ENCODE measurements at places on chromosomes 12 and 14.

DNA sequence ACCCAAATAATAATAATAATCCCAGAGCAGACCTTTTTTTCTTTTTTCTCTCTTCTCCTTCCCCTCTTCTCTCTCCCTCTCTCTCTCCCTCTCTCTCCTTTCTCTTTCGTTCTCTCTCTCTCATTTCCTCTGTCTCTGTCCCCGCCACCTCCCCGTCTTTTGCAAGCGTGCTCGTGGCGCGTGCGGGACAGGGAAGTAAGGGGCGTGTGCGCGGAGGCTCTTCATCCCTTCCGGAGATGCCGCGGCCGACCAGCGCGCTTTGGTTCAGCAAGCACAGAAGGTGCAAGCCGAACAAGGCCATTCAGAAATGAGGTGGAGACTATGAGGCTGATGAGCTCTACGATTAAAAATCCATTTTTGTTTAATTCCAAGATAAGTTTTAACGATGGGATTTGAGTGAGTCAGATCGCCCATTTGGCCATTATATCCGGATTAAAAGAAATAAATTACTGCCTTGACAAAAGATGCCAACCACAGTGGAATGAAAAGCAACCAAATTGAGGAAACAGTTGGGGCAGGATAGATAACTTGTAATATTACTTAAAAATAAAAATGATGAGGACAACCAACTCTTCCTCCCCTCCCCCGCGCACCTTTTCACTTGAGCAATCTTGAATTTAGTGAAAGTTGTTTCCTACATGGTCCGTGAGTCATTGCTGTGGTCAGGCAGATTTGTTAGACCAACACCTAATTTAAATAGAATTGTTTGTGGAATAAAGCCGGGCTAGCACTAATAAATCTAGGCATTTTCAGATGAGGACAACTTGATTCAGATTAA, 1.2 kb upstream of the AMIGO2 start:
- peak; percentile 85 for DNase-seq

GRCh38 chr14:100106250-100107112, 41.3 kb downstream of the EVL start:
- no peak for DNase-seq

DNA sequence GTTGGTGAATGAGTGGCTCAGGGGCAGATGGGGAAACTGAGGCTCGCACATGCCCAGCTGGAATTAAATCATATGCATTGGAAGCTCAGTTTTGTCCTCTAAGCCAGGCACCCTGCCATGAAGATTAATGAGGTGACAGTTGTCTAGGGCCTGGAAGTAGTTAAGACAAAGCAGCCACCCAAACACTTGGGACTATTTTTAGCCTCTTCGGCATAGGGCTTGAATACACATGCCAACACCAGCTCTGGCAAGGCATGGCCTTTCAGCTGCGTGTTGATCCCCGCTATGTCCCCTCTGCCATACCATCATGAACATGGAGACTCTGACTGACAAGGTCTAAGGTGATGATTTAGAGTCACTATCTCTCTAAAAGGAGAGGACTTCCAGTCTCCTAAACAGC, 250.2 kb downstream of the KSR2 start:
- DNase-seq, result no peak

DNA sequence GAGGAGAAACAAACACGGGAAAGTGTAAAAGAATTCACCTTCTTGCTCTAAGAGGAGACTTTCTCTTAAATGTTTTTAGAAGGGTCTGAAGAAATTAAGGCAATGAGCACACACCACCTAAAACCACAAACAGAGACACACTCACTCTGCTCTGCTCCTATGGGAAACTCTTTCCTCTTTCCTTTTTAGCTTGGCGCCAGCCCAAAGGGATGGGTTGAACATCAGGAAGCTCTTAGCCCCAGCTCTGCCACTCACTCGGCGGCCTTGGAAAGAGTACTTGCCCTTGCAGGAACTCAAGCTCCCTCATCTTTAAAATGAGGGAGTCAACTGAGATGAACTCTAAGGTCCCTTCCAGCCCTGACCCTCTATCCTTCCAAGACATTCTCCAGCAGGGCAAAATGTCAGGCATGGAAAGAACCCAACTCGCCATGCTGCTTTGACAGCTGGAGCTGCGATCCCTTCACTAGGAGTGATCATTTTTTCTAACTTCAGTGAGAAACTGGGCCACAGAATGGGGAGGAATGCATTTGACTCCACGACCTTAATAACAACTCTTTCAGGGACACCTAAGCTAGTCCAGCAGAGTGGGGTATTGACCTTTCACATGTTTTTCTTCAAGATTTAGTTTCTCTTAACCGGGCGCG, 980 bp upstream of the RNASE8 start:
- no peak for DNase-seq

DNA sequence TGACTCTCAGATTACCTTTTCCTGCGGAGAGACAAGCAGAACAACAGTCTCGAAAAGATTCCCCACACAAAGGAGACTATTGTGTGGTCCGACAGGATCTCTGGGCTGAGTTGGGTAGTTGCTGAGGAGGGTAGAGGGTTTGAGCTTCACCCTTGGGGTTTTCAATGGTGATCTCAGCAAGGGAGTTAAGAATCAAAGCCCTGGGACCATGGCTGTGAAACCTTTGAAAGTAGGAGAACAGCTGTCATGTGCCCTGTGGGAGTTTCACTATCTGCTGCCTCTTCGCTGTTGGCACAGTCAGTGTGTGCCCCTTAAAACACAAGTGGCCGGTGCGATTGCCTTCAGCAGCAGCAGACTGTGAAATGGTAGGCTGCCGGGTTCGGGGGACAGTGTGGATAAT, 14.2 kb upstream of the PLEK2 start:
- DNase-seq, result no peak

DNA sequence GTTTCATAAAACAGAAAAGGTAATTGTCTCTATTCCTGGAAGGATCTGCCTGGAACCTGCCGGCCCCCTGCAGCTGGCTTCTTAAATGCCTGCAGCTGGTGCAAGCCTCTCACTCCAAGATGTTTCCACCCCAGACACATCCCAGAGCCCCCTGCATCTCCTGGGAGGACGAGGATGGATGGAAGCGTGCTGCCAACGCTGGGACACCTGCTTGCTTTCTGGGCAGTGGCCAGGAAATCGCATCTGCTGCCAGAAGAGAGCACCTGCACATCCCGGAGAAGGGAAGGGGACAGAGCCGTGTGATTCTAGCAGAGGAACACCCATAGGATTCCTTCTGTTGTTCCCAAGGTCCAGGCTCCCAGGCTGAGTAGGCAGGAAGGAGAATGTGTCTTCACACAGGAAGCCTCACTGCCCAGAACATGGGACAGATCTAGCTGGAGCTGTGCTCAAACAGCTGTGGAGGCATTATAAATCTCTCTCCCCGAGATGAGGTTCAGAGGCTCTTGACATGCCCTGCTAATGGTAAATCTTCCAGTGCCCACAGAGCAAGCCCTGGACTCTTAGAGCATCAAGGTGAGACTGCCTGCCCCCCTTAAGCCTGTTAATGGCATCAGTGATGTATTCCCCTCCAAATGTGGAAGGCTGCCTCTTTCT, 138.8 kb upstream of the MAP1LC3B2 start:
- no peak for DNase-seq

- DNase-seq, result peak; percentile 72
Measured at GRCh38 chr12:15664491-15664890, 124.7 kb downstream of the EPS8 start.

GRCh38 chr14:87767567-87767901, 225.4 kb downstream of the GALC start:
- DNase-seq, result no peak

- no peak for DNase-seq
Measured at GRCh38 chr12:101969-102878, 35.7 kb downstream of the IQSEC3 start.

DNA sequence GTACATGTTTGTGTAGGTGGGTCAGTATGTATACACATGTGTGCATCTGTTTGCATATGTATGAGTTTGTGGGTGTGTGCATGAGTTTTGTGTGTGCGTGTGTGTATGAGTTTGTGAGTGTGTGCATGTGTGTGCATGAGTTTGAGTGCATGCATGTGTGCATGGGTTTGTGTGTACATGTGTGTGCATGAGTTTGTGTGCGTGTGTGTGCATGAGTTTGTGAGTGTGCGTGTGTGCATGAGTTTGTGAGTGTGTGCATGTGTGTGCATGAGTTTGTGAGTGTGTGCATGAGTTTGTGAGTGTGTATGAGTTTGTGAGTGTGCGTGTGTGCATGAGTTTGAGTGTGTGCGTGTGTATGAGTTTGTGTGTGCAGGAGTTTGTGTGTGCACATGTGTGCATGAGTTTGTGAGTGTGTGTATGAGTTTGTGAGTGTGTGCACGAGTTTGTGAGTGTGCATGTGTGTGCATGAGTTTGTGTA, 61.5 kb downstream of the FZD10 start:
- DNase-seq, result no peak

DNA sequence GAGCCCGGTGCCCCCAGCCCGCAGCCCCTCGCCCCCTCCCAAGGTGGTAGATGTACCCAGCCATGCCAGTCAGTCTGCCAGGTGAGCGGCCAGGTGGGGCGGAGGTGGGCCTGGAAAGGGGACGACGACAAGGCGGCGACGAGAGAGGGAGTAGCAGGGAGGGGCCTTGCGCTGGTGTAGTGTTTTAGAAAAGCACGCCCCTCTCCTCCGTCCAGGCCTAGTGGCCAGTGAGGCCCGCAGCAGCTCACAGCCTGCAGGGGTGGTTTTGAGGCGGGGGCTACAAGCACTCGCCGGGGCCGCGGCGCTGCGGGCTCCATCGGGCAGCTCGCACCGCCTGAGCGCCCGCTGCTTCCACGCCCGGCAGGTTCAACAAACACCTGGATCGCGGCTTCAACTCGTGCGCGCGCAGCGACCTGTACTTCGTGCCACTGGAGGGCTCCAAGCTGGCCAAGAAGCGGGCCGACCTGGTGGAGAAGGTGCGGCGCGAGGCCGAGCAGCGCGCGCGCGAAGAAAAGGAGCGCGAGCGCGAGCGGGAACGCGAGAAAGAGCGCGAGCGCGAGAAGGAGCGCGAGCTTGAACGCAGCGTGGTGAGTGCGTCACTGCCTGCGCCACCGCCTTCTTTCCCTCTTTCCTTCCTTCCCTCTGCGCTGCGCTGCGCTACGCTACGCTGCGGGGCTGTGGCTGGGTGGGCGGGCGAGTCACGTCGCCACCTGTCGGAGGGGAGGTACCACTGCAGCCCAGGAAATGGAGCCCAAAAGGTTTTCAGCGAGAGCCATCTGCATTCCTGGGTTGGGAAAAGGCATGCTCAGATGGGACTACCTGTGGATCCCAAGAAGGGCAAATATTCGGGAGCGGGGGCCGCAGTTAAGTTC, 5.9 kb upstream of the RNU7-1 start:
- peak; percentile 91 for DNase-seq

DNA sequence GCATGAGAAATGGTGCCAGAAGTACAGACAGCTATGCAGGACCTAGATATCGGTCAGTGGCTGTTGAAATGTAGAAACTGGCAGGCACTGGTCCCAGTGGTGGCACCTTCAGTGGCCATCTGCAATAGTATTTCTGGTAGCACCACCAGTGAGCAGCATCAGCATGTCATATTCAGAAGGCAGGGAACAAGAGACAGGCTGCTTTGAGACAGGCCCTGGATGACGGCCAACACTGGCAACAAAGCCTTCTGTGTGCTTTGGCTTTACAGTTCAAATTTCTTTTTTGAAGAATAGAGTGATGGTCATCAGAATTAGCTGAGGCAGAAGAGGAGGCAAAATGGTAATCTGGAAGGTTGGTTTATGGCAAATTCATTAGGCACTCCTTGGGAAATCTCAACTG, 273.4 kb upstream of the SLC16A7 start:
- DNase-seq, result no peak

GRCh38 chr14:72649603-72650227, 244.2 kb downstream of the DPF3 start:
- DNase-seq, result no peak

DNA sequence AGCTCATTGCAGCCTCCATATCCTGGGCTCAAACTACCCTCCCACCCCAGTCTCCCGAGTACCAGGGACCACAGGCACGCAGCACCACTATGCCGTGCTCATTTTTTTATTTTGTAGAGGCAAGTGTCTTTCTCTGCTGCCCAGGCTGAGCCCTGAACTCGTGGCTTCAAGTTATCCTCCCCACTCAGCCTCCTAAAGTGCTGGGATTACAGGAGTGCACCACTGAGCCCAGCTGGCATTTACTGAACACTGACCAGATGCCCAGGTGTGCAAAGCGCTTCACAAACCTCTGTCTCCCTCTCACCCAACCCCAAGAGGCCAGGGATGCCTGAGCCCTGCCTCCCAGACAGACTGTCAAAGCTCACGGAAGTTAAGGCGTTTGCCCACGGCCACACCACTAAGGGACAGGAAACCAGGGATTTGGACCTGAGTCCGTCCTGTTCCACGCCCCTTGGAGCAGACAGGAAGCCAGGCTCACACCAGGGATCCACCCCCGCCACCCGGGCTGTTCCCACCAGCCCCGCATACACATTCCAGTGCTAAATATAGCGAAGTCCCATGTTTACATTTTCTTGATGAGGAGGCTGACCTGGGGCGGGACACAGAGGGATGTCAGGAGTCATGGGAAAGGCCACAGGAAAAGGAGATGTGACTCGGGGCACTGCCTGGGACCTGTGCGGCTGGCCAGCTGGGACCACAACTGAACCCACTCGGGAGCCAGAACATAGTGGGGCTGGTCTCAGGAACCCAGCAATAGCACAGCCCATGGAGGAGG, 51.2 kb downstream of the TESC start:
- DNase-seq, result no peak

GRCh38 chr14:88947646-88948598, 123.5 kb downstream of the TTC8 start:
- peak; percentile 15 for DNase-seq

DNA sequence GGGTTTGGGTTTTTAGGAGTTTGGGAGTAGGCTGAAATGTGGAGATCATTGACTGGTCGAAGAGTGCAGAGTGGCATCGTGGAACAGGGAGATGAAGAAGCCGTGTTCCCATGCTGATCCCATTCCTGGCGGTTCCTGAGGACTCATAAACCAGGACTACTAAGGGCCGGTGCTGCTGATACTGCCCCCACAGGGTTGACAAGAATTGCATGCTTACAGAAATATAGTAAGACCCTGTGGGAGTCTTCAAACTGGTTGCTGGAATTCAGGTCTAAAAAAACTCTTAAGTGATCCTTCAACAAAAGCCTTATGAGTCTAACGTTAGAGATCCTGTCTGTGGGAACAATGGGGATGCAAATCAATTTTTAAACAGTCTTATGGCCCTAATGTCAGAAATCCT, 64.0 kb upstream of the ARHGAP5 start:
- no peak for DNase-seq

GRCh38 chr14:95229749-95230148, 72.4 kb upstream of the DICER1 start:
- no peak for DNase-seq

- no peak for DNase-seq
Measured at GRCh38 chr12:120835304-120835612, 68.9 kb downstream of the SPPL3 start.

DNA sequence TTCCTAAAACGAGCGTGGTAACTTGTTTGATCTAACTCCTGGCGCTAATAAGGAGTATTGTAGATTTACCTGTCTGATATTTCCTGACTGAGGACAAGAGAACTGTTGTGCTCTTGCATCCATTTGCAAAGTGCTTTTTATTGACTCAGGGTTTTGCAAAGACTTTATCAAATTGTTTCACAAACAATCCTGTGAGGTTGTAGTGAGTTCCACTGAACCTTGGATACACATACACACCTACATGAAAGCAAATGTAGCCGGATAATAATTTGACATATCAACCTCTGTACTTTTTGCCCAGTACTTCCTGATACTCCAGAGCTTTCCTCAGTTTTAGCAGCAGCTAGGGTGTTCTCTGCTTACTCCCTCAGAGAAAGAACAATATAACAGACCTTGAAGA, 6.7 kb upstream of the PTGER2 start:
- DNase-seq, result no peak

- DNase-seq, result peak; percentile 72
Measured at GRCh38 chr14:49879646-49880204, 13.2 kb upstream of the ARF6 start.

GRCh38 chr12:83945871-83946270, 966.7 kb downstream of the SLC6A15 start:
- DNase-seq, result peak; percentile 27

GRCh38 chr12:126558810-126559209, 1493.6 kb downstream of the AACS start:
- no peak for DNase-seq

All from NCI-H226 (cell line).